ENCODE measurements at places on chromosomes 13 and 19.

DNA sequence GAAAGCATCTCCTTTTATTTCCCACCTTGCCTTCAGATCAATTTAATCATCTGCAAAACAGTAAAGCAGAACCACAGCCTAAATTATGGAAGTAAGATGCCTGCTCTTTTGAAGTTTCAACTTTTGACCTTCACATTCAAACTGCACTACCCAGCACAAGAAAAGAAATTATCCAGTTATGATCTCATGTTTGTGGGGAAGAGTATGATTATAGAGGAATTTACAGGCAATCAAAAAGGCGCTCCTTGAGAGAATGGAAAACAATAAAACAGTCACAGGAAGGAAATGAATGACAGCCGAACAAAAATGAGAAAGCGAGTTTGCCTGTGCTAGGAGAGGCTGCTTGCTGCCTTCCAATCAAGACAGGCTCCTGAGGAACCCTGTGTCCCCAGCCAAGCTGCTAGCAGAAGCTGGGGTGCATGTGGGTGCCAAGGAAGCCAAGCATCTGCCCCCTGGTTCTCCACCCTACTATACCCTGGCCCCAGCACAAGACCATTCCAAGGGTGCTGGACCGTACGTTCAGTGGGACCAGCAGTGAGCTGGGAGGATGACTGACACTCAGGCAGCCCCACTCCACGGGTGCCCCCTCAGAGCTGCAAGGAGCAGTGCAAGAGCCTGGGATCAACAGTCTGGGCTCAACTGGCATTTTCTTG lies 47.8 kb downstream of the PEPD start:
- DNase-seq: no peak

DNA sequence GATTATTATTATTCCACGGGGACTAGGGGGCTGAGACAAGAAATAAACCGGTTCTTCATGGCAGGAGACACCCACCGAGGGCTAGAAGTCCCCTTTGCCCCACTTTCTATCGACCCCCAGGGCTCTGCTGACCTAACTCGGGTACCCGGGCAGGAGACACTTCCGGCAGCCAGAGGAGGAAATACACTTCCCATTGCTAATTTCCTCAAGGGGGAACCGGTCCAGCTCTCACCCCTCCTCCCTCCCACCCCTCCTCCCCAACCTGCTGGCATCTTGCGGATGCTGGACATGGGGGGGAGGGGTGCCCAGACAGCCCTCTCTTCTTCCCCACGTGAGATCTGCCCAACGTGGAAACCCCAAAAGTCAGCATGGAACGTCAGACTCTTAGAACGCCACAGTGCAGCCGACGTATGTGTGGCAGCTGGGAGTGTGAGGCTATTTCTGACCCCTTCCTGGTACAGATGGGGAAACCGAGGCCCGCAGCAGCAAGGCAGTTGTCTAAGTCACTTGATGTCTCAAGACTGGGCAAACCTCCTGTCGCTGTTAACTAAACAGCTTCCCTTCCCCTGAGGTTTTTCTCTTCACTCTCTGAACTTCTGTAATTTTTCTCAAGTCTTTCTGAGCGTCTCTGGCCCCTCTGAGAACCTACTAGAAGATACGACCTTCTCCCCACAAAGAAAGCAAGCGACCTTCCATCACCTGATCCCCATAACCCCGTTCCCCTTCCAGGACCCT lies 3.6 kb downstream of the GPR4 start:
- no peak for DNase-seq

- peak; percentile 76 for DNase-seq
Measured at GRCh38 chr19:58326914-58327726, at the start of gene ZSCAN22. TSS of gene ZSCAN22 (plus strand) at chr19:58326994. CDS start at chr19:58334803, 7,809 bp downstream.

DNA sequence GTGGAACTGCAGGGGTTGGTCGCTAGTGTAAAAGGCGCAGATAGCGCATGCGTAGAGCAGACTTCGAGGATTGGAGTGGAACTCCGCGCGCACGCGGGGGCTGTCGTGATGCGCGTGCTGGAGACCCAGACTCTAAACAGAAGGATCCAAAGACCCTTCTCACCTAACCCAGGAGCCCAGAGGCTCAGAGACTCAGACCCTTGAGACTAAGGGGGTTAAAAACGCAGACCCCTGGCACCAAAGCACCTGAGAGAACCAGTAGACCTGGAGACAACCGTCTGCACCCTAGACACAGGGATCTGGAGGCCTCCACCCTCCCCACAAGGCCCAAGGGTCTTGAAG lies 567 bp upstream of the CTU1 start:
- no peak for DNase-seq

DNA sequence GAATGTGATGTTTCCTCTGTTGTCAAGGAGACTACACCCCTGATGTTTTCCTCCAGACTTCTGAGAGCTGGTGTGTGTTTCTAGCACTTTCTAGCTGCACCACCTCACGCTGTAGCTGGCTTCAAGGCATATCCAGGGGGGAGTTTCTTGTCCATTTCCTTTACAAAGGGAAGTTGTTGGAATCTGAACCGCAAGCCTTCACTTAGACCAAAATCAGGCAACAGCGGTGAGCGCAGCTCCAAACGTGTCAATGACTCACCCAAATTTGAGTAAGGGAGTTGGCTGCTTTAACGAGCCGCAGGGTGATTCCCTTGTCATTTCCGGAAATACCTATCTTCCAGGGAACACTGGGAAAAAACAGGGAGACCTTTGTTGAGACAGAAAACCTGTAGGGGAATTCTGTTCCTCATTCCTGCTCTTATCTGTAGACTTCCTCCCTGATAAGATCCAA lies 2.5 kb downstream of the LDLR start:
- peak; percentile 23 for DNase-seq

DNA sequence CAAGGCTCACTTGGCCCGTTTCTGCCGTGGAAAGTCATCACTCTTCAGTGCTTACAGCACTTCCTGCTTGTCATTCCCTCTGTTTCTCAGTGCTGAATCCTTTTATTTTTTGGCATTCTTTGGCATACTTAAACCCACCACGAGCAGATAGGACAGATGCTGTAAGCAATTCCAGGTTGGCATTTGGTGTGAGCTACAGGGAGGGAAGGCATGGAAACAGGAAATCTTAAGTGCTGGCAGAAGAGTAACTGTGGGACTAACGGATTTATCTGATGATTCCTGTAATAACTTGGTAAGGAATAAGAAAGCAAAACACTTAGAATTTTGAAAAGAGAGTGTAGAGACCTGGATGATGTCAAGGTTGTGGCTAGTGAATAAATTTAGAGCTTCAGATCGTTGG lies 273.4 kb downstream of the GPC6 start:
- no peak for DNase-seq

DNA sequence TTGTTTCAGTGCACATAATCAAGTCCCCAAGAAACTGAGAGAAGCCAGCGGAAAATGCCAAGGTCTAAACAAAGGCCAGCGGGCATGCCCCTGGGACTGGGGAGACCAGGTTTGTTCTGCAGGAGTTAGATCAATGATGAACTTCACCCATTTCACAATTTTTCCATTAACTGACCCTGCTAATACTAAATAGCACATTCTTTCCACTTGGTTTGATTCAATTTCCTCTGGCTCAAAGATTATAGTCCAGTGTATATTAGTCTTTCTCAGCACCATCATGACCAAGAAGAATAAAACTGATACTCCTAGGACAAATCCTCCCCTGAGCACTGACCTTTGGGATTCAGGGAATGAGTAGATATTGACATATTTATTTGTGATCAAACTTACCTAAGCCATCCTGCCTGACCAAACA lies 66.4 kb downstream of the MBNL2 start:
- no peak for DNase-seq

DNA sequence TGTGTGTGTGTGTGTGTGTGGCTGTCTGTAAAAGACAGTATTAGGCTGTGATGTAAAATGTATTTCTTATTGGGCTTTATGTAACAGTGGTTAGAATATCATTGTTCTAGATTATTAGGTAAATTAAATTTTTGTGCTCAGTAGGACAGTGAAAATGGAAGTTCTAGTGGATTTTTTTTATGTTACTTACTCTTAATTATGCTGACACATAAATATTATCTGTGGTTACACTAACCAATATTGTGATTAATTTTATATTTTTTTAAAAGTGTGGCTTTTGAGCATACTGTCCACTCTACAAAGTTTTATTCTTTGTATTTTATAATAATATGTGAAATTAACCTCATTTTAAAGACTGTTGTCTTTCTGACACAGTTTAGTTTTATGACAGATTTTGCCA lies 80.5 kb downstream of the SCEL start:
- DNase-seq: no peak

DNA sequence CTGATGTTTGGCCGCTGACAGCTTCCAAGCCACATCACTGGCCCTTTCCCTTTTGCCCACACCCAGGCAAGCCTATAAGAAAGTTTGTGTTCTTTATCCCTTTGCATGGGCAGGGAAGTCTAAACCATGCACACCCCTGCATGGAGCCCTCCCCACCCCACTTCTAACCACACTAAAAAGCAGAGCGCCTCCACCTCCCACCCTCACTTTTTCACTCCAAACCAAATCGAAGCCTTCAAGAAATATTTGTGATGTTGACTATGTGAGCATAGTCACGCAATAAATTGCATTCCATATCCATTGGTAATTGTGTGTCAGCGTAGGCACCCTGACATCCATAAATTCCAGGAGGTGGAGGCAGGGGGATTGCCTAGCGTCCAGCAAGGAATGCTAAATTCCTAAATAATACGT lies 104.4 kb upstream of the LSM14A start:
- no peak for DNase-seq

DNA sequence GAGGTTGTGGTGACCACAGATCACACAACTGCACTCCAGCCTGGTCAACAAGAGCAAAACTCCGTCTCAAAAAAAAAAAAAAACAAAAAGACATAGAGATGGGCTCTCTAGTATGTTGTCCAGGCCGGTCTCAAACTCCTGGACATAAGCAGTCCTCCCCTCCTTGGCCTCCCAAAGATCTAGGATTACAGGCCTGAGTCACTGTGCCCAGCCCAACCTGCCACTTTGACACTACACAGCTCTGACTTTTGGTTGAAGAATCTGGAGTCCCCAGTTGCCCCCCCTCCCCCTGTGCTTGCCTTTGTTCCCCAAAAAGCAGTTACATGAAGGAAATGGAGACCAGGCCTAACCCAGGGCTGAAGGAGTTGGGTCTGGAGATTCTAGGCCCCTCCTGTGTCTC lies 12.9 kb downstream of the CARM1 start:
- DNase-seq: no peak

DNA sequence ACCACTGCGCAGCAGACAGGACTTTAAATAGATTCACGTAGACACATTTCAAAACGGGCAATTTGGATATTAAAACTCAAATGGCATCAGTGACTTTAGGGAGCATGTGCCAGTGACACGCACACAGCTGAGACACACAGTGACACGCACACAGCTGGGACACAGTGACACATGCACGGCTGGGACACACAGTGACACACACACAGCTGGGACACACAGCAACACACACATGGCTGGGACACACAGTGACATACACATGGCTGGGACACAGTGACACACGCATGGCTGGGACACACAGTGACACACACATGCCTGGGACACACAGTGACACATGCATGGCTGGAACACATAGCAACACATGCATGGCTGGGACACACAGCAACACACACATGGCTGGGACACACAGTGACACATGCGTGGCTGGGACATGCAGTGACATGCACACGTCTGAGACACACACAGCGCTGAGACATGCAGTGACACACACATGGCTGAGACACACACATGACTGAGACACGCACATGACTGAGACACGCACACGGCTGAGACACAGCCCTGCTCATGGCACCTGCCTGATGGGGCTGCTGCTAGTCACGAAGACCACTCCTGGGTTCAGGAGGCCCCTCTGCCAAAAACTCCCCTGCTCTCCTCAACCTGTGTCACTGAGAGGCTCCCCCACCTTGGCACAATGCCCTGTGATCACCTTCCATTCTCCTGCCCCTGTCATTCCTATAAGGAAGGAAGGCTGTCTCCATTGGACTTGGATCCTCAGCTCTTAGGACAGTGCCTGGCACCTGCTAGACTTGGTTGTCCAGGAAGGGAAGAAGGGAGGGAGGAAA lies 52.5 kb downstream of the SOX1 start:
- DNase-seq: no peak

DNA sequence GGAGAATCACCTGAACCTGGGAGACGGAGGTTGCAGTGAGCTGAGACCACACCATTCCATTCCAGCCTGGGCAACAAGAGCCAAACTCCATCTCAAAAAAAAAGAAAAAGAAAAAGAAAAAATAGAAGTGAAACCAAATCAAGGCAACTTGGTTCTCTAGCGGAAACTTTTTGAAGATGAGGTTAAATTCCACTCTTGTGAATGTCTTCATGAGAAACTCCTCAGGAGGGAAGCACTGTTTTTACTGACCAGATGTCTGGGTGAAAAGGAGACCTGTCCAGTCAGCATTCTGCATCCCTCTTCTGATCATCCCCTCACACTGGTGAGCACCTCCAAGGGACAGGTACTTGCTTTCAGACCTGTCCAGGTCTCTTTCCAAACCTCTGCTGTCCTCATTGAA lies 15.8 kb downstream of the BRD4 start:
- no peak for DNase-seq
